Activated CD4-positive, alpha-beta memory T cell treated with anti-CD3 and anti-CD28 coated beads, Interleukin-2, amount 10 ng/mL, durations not matched to agents 7 days and 5 days (primary cell): ENCODE measurements at places on chromosomes 4 and X.

DNA sequence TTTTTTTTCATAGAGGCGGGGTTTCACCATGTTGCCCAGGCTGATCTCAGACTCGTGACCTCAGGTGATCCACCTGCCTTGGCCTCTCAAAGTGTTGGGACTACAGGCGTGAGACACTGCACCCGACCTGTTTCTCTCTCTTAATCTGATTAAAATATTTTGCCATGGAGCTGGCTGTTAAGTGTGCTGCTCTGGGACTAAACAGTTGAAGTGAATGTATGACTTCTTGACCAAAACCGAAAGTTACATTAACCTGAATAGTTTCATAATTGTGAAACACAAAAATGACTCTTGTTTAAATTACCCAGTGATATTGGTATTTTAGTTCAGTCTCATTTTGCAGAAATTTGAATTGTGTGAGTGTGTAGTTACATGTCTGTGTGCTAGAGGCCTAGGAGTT lies 2548.6 kb downstream of the PCDH7 start:
- no peak for DNase-seq

GRCh38 chrX:100911731-100912130 lies 17.0 kb downstream of the XKRX start:
- no peak for DNase-seq

GRCh38 chrX:96997196-96997595 lies 113.5 kb downstream of the RPA4 start:
- no peak for DNase-seq

- no peak for DNase-seq
These were observed 57.2 kb downstream of the ABLIM2 start for GRCh38 chr4:8101213-8102075.

- no peak for DNase-seq
These were observed 285.4 kb downstream of the UNC5C start for GRCh38 chr4:95263391-95263790.

DNA sequence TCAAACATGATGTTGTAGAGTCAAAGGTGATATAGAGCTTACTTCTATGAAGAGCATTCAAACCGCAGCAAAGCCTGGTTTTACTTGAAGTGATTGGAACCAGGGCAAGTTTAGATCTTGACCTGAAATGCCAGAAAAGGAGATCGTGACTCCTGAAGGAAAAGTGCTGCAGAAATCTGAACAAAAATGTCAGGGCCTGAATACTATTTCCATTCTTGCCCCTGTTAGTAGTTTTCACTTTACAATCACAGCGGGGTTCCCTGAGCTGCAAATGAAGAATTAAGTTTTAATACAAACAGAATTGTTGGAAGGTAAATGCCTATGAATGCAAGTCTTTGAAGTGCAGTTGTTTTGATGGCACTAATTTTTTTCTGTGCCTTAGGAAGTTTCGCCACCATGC lies 4.1 kb downstream of the SLIT2 start:
- no peak for DNase-seq

- DNase-seq, result no peak
These were observed 167.5 kb downstream of the CDS1 start for GRCh38 chr4:84750260-84750959.

DNA sequence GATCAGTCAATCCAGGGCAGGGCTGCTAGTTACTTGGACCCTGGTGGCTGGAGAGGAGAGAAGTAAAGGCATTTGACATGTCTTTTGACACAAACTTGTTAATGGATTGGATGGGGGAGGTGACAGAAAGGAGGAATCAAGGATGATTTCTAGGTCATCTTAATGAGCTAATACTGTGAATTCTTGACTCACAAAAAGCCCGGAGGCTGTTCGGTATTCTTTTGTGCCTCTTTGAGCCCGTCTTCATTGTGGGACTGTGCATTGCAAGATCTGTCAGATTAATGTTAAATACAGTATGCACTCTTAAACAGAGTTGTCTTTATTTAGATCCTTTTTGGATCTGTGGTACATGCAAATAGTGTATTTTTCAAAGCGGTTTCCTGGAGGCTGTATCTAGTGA lies 25.1 kb downstream of the POLA1 start:
- DNase-seq, result no peak

DNA sequence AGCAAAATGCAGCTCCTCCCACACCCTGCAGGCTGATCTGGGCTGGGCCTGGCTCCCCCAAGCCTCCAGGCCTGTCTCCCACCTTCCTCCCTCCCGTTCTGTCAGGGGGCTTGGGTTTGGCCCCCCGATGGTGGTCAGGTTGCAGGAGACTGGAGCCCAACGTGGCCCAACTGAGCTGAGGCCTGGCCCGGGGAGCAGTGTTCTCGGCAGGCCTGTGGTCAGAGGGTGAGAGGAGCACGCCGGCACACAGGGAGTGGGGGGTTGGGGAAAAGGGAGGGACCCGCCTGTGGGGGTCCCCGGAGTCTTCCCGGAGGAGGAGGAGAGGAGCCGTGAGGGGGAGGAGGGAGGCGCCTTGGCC lies 43.2 kb upstream of the NKX1-1 start:
- no peak for DNase-seq

GRCh38 chr4:1045193-1045594 lies 33.8 kb downstream of the FGFRL1 start:
- DNase-seq, result no peak

- no peak for DNase-seq
These were observed 30.2 kb upstream of the NKX6-1 start for GRCh38 chr4:84529169-84529751.
